Activated T-helper 17 cell treated with anti-CD3 and anti-CD28 coated beads, Interleukin-2, amount 50 U/mL, for 72 hours (primary cell): ENCODE measurements at places on chromosomes 16 and 17. TPM values are rescaled to one million over a fixed set of nuclear protein-coding genes. Genes with fewer than 3 reads are reported as not detected.

The TBC1D3K gene
- total RNA-seq, result not detected

The RRN3 gene
- 33.8 TPM for total RNA-seq

The CES5A gene
- not detected for total RNA-seq

The IGF2BP1 gene
- total RNA-seq, result 0.63 TPM

The NACA2 gene
- total RNA-seq, result not detected

- H3K27me3 ChIP-seq, result no peaks in the 10 kb centered on the region
- ATAC-seq, result no peak
- H3K36me3 ChIP-seq, result peaks cover 6% of the 10 kb centered on the region
- no peak overlapping the region for H3K4me3 ChIP-seq
- peaks cover 5% of the 10 kb centered on the region for H3K4me1 ChIP-seq
- H3K27ac ChIP-seq, result no peak overlapping the region
Observed at GRCh38 chr17:20994779-20995149, 48.0 kb downstream of the USP22 start.

DNA sequence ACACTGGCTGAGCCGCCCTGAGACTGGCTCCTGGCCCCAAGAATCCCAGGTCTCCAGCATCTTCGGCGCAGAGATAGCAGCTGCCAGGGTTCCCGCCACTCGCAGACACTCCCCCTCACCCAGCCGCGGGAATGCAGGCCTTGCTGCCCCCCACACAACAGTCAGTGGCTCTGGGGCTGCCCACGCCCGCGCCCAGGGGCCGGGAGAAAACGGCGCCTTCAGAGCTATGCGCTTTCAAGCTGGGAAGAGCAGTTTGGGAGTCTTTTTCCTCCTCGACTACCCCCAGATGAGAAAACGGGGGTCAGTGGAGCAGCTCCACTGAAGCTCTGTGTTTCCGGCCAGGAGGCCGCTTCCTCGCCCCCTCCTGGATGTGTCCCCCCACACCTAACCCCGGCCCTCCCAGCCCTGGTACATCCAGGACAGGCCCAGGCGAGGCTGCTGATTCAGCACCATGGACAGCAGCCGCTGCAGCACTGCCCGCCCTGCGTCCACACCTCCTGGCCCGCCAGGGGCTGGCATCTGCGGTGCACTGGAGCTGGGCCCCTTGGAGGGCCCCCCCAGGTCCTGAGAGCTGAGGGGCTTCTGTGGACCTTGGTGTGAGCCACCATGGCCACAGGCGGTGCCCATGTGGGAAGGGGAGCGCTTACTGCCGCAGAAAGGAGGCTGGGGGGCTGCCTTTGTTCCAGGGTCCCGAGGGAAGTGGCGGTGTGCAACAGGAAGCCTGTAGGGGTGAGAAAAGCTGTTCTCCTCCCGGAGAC lies 35.7 kb downstream of the CACNA1H start:
- no peaks in the 10 kb centered on the region for H3K27me3 ChIP-seq
- peak; percentile 52 for ATAC-seq

DNA sequence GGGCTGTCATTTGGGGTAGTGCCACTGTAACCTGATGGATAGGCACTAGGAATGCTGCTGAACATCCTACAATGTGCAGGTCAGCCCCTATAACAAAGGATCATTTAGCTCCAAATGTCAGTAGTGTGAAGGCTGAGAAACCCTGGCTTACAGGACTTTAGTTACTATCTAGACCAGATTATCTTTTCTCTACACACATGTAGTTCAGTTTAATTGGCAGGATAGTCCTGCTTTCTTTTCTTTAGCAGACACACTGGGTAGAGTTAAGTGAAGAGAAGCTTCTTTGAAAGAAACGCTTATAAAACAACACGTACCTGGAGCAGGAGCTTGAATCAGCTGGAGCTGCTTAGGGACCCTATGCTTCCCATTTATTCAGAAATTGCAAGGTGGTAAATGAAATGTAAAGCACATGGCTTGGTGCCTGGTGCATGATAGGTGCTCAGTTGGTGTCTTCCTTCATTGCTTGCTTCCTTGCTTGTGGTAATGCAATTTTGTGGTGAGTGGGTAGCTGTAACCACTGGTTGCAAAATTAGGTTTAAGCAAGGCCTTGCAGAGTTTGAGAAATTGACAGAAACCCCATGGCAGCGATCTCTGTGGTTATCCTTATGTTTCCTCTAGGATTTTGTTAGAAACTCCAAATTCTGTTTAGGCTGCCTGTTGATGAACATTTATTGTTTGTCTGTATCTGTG lies 9.4 kb downstream of the METTL9 start:
- H3K36me3 ChIP-seq, result peaks cover 13% of the 10 kb centered on the region
- H3K27me3 ChIP-seq, result no peaks in the 10 kb centered on the region
- H3K27ac ChIP-seq, result peak overlapping the region; percentile 60

DNA sequence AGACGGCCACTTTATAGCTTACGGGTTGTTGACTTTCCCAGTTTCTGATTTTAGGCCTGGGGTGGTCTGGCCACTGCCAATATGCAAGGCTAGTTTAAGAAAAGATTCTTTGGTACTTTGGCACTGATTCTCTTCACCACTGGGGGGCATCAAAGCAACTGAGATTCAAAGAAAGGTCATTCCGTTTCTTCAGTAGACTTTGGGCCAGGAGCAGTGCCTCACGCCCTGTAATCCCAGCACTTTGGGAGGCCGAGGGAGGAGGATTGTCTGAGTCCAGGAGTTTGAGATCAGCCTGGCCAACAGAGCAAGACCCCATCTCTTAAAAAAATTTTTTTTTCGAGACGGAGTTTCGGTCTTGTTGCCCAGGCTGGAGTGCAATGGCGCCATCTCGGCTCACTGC lies 53.0 kb downstream of the RPA1 start:
- H3K36me3 ChIP-seq, result peaks cover 93% of the 10 kb centered on the region
- no peak for ATAC-seq
- H3K4me3 ChIP-seq, result no peak overlapping the region

- H3K4me1 ChIP-seq, result peaks cover 4% of the 10 kb centered on the region
- H3K27ac ChIP-seq, result no peak overlapping the region
- ATAC-seq, result no peak
- peaks cover 52% of the 10 kb centered on the region for H3K27me3 ChIP-seq
Observed at GRCh38 chr17:81401723-81402529, 6.7 kb downstream of the BAHCC1 start.

GRCh38 chr17:1641065-1641403 lies 4.5 kb downstream of the SCARF1 start:
- peaks cover 8% of the 10 kb centered on the region for H3K4me1 ChIP-seq
- no peaks in the 10 kb centered on the region for H3K36me3 ChIP-seq
- peak overlapping the region; percentile 10 for H3K27ac ChIP-seq

- H3K4me1 ChIP-seq, result no peaks in the 10 kb centered on the region
- ATAC-seq, result no peak
- H3K27me3 ChIP-seq, result peaks cover 22% of the 10 kb centered on the region
Observed at GRCh38 chr17:79515646-79516571, 94.9 kb downstream of the RBFOX3 start.

DNA sequence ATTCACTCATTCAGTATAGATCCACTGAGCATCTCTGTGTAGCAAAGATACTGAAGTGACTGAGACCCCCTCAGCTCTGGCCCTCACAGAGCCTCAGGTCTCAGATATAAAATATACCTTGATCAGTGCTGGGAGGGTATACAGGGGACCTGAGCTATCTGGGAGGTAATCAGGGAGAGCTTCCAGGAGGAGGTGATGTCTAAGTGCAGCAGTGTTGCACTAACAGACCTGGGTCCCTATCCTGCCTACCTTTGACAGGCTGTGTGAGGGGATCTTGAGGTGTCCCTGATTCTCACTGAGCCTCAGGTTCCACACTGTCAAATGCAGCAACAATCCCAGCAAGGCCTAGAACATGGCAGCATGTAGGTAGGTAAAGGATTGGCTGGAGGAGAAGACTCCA lies 6.5 kb upstream of the ALKBH5 start:
- H3K4me1 ChIP-seq, result peaks cover 15% of the 10 kb centered on the region
- no peak overlapping the region for H3K4me3 ChIP-seq
- H3K27me3 ChIP-seq, result no peaks in the 10 kb centered on the region
- H3K36me3 ChIP-seq, result peaks cover 9% of the 10 kb centered on the region
- no peak overlapping the region for H3K27ac ChIP-seq

- no peaks in the 10 kb centered on the region for H3K27me3 ChIP-seq
- no peak overlapping the region for H3K27ac ChIP-seq
- peaks cover 5% of the 10 kb centered on the region for H3K36me3 ChIP-seq
Observed at GRCh38 chr16:4005731-4006130, 110.5 kb downstream of the ADCY9 start.
